Activated T-helper 1 cell treated with anti-CD3 and anti-CD28 coated beads, Interleukin-12 subunit alpha, Interleukin-12 subunit beta, Interleukin-2, Interleukin-4 antibody, amounts not matched to agents 30 ng/mL and 10 ng/mL and 1 ng/mL, durations not matched to agents 14 hours and 24 hours and 36 hours (primary cell): ENCODE measurements at places on chromosomes 5 and 9. TPM values are rescaled to one million over a fixed set of nuclear protein-coding genes. Genes with fewer than 3 reads are reported as not detected.

DNA sequence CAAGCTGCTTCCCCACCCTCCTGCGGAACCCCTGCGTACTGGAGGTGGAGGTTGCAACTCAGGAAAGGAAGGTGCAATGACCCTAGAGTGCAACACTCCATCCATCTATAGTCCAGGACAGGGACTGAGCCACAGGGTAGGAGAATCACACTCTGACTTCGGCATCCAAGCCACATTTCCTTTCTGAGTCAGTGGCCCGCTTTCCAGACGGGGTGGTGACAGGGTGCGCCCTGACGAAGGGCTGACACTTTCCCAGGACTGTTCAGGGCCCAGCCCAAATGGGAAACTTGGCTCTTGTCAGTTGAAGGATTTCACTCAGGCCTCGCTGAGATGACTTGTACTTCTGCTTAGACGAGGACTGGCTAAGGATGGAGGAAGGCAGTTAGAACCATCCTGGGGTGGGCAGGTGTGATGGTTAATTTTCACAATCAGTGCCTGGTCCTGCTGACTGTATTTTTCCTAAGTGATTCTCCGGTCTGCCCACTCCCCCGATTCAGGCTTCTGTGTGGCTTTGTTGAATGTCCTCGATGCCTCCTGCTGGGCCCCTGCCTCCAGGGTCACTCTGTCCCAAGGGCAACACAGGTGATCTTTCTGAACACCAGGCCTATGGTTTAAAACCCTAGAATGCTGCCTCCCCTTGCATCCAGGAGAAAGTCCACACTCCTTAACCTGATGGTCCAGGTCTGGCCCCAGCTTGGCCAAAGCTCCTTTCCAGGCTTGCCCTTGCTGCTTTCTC, 228.1 kb downstream of the FSTL4 start:
- H3K27ac ChIP-seq, result no peak overlapping the region
- H3K4me1 ChIP-seq, result no peaks in the 10 kb centered on the region
- H3K27me3 ChIP-seq, result peaks cover 21% of the 10 kb centered on the region
- H3K36me3 ChIP-seq, result no peaks in the 10 kb centered on the region

GRCh38 chr9:122845116-122845515, 16.7 kb upstream of the PDCL start:
- peaks cover 2% of the 10 kb centered on the region for H3K27me3 ChIP-seq
- DNase-seq, result no peak
- peaks cover 28% of the 10 kb centered on the region for H3K36me3 ChIP-seq
- H3K4me1 ChIP-seq, result peaks cover 41% of the 10 kb centered on the region

- H3K36me3 ChIP-seq, result peaks cover 6% of the 10 kb centered on the region
- H3K27me3 ChIP-seq, result no peaks in the 10 kb centered on the region
- H3K27ac ChIP-seq, result no peak overlapping the region
- DNase-seq, result no peak
These were observed 40.3 kb downstream of the CCDC125 start for GRCh38 chr5:69292306-69292705.

IDNK gene
- 4.5 and 6.3 TPM in 2 replicates for total RNA-seq

DNA sequence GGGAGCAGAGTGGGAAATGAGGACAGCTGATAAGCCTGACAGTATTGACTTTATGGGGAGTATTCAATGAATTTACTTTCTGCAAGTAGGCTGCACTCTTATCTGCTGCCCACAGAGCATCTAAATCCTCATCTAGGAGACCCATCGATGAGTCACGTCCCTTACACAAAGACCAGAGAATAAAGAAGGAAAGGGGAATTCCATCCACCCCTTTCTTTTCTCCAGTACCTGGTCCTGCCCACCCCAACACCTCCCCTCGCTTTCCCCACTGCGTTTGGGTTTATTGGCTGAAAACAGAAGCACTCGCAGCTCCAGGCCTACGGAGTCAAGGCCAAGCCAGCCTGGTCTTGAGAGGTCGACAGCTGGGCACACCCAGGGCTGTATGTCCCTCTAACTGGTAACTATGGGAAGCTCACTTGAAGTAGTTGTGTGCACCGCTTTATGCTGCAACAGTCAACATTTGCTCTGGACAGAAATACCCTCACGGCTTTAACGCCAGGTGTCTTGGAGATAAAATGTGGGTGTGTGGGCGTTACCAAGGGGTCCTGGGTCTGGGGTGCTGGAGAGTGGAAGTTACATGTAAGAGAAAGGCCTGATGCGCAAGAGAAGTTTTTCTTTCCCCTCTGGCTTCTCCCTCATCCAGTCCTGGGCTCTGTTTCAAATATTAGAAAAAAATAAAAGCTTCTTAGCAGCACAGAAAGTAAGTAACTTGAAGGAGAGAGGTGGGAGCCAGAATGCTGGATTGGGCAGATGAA, 14.5 kb upstream of the TAL2 start:
- no peak overlapping the region for H3K4me3 ChIP-seq
- peaks cover 2% of the 10 kb centered on the region for H3K27me3 ChIP-seq
- no peak for DNase-seq
- H3K27ac ChIP-seq, result no peak overlapping the region
- H3K36me3 ChIP-seq, result no peaks in the 10 kb centered on the region

- H3K27ac ChIP-seq, result no peak overlapping the region
- peaks cover 10% of the 10 kb centered on the region for H3K27me3 ChIP-seq
- DNase-seq, result no peak
- no peak overlapping the region for H3K4me3 ChIP-seq
- no peaks in the 10 kb centered on the region for H3K36me3 ChIP-seq
- no peaks in the 10 kb centered on the region for H3K4me1 ChIP-seq
These were observed 181.8 kb upstream of the ELL2 start for GRCh38 chr5:96143450-96143849.

GRCh38 chr9:109868722-109869121, 88.7 kb downstream of the PALM2AKAP2 start:
- H3K36me3 ChIP-seq, result peaks cover 3% of the 10 kb centered on the region
- H3K27ac ChIP-seq, result no peak overlapping the region
- no peak overlapping the region for H3K4me3 ChIP-seq
- H3K27me3 ChIP-seq, result peaks cover 11% of the 10 kb centered on the region
- peaks cover 10% of the 10 kb centered on the region for H3K4me1 ChIP-seq

DNA sequence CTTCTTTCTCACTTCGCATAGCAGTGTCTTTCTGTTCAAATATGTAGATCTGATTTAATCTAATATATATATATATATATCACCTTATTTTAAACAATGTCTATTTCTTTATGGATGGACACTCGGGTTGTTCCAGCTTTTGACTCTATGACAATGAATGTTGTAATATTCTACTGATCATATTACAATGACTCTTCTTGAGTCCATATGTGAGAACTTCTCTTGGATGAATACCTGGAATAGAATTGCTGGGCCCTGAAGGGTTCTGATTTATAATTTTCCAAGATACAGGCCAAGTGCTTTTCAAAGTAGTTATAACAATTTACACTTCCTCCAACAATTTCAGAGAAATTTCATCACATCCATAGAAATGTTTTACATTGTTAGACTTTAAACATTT, 28.8 kb downstream of the NTRK2 start:
- no peak for DNase-seq
- H3K36me3 ChIP-seq, result no peaks in the 10 kb centered on the region
- H3K27me3 ChIP-seq, result peaks cover 4% of the 10 kb centered on the region
- no peak overlapping the region for H3K27ac ChIP-seq
- peaks cover 22% of the 10 kb centered on the region for H3K4me1 ChIP-seq

ST8SIA4 gene
- 63.1 and 65.2 TPM in 2 replicates for total RNA-seq

DNA sequence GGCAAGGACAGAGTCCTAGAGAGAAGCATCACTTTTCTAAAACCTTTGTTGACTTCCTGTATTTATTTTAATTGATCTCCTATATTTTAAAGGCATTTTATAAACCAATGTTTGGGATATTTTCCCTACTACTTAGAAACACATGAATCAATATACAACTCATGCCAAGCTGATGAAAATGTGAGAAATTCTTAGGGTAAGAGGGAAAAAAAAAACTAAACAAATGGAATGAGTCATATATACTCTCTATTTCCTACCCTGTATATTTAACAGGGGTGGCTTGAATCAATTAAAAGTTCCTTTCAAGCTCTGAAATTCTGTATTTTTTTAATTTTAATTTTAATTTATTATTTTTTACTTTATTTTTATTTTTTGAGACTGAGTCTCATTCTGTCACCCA, 19.6 kb downstream of the BAAT start:
- no peak overlapping the region for H3K27ac ChIP-seq
- no peak for DNase-seq
- H3K36me3 ChIP-seq, result no peaks in the 10 kb centered on the region
- H3K4me3 ChIP-seq, result no peak overlapping the region
- H3K4me1 ChIP-seq, result no peaks in the 10 kb centered on the region

- no peak overlapping the region for H3K27ac ChIP-seq
- H3K4me1 ChIP-seq, result peaks cover 12% of the 10 kb centered on the region
- peak overlapping the region; percentile 74 for H3K4me3 ChIP-seq
- no peak for DNase-seq
These were observed 21.1 kb upstream of the ARAP3 start for GRCh38 chr5:141703133-141703561.

GRCh38 chr9:98010445-98010844, 27.3 kb downstream of the ANP32B start:
- peaks cover 60% of the 10 kb centered on the region for H3K36me3 ChIP-seq
- H3K4me3 ChIP-seq, result no peak overlapping the region
- H3K27me3 ChIP-seq, result no peaks in the 10 kb centered on the region
- peaks cover 24% of the 10 kb centered on the region for H3K4me1 ChIP-seq

GRCh38 chr9:93031629-93032430, 26.7 kb upstream of the SUSD3 start:
- H3K27ac ChIP-seq, result peak overlapping the region; percentile 1
- no peaks in the 10 kb centered on the region for H3K27me3 ChIP-seq
- peaks cover 49% of the 10 kb centered on the region for H3K36me3 ChIP-seq
- no peak for DNase-seq

LOX gene
- total RNA-seq, result not detected in 2 replicates

GRCh38 chr5:169296419-169297143, 4.4 kb downstream of the SLIT3 start:
- H3K36me3 ChIP-seq, result no peaks in the 10 kb centered on the region
- DNase-seq, result no peak
- H3K27me3 ChIP-seq, result peaks cover 24% of the 10 kb centered on the region

- H3K4me1 ChIP-seq, result no peaks in the 10 kb centered on the region
- H3K27me3 ChIP-seq, result no peaks in the 10 kb centered on the region
These were observed 118.1 kb downstream of the CCDC171 start for GRCh38 chr9:15670894-15671293.

DNA sequence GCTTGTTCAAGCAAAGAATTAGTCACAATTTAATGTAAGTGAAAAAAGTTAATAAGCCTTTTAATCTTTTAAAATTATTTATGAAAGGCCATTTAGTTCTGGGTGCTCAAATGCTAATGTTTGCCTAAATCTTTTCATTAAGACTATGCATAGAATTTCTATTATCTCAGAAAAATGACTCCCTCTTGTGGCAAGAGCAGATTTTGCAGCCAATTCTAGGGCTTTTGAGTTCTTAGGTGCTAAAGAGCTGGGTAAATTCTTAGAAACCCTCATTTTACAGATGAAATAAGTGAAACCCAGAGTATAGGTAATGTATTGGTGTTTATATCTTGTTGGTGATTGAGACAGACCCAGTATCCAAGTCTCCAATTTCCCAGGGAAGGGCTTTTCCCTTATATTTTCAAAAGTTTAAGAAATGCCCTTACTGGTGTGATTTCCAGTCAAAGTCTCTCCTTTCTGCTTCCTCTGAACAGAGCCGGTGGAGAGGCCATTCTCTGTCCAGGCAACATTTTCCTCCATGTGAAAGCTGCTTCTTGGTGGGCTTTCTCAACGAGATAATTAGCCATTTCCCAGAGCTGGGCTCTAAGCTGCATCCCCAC, 24.1 kb upstream of the PCSK5 start:
- no peaks in the 10 kb centered on the region for H3K36me3 ChIP-seq
- no peak for DNase-seq
- no peaks in the 10 kb centered on the region for H3K4me1 ChIP-seq
- H3K27ac ChIP-seq, result no peak overlapping the region

DNA sequence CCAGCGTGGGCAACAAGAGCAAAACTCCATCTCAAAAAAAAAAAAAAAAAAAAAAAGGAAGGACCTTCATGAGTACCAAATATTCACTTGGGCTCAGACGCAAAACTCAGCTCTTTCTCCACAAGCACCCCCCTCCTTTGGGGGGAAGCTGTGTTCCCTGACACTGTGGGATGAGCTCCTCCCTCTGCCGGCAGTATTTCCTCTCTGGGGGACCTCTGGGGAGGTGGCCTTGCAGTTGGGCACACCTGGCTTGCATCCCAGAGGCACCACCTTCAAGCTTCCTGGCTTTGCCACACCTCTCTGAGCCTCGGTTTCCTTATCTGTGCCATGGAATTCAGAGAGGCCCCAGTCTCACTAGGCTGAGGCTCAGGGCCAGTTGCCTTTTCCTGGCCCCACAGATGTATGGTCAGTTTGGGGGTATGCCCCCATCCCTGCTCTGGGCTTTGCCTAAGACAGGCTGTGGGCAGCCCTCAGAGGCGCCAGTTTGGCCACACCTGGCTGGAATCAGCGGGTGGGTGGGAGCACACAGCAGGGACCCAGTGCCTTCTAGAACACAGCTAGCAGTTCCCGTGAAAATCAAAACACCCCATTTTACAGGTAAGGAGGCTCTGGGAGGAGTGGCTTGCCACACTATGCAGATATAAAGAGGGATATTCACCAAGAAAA, 157.5 kb upstream of the IER5L start:
- no peaks in the 10 kb centered on the region for H3K36me3 ChIP-seq
- H3K4me1 ChIP-seq, result peaks cover 6% of the 10 kb centered on the region
- DNase-seq, result no peak
- H3K27me3 ChIP-seq, result peaks cover 6% of the 10 kb centered on the region

OR1Q1 gene
- not detected in 2 replicates for total RNA-seq

DNA sequence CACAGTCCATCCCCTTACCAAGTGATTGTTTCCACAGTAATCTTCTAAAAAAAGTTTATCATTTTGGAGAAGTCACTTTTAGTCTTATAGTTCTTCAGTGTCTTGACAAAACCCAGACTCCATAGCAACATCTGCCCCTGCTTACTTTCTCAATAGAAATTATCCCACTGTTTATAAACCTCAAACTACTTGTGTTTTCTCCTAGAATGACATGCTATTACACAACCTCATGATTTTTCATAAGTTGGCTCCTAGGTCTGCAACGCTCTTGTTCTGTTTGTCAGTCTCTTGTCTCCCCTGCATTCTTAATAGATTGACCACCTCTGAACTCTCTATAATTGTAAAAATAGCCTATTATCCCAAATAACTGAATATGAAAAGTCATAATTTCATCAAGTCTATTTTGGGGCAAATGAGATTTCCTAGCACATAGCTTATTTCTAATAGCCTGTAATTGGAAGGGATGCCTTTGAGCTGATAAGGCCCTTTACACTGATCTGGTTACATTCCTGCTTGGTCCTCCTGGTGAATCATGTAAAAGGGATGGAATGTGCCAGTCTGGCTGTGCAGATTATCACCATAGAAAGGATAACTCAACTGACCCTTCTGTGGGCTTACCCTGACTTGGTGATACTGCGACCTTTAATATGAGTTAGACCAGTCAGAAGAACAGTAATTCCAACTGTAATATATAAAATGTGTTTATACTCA, 69.6 kb downstream of the CHSY3 start:
- no peaks in the 10 kb centered on the region for H3K36me3 ChIP-seq
- H3K4me3 ChIP-seq, result no peak overlapping the region
- DNase-seq, result no peak
- no peaks in the 10 kb centered on the region for H3K27me3 ChIP-seq
- H3K27ac ChIP-seq, result no peak overlapping the region

- no peak overlapping the region for H3K4me3 ChIP-seq
- H3K4me1 ChIP-seq, result no peaks in the 10 kb centered on the region
- no peak overlapping the region for H3K27ac ChIP-seq
These were observed 979.1 kb upstream of the CTNND2 start for GRCh38 chr5:12883395-12883794.

- peaks cover 5% of the 10 kb centered on the region for H3K27me3 ChIP-seq
- no peak overlapping the region for H3K4me3 ChIP-seq
- no peaks in the 10 kb centered on the region for H3K36me3 ChIP-seq
These were observed 102.5 kb upstream of the PITX1 start for GRCh38 chr5:135136546-135136945.

N4BP3 gene
- 1.8 TPM in 2 replicates for total RNA-seq

FOXB2 gene
- total RNA-seq, result not detected in 2 replicates

JADE2 gene
- total RNA-seq, result 70.2 and 74.3 TPM in 2 replicates

- H3K4me1 ChIP-seq, result peaks cover 45% of the 10 kb centered on the region
- H3K36me3 ChIP-seq, result peaks cover 2% of the 10 kb centered on the region
- no peak overlapping the region for H3K4me3 ChIP-seq
- no peak overlapping the region for H3K27ac ChIP-seq
These were observed 56.8 kb downstream of the IL31RA start for GRCh38 chr5:55907927-55908326.
